ENCODE measurements at places on chromosomes 4 and X.

- no peak for DNase-seq
These were observed 304.5 kb downstream of the CBLL2 start for GRCh38 chrX:22577181-22577580.

DNA sequence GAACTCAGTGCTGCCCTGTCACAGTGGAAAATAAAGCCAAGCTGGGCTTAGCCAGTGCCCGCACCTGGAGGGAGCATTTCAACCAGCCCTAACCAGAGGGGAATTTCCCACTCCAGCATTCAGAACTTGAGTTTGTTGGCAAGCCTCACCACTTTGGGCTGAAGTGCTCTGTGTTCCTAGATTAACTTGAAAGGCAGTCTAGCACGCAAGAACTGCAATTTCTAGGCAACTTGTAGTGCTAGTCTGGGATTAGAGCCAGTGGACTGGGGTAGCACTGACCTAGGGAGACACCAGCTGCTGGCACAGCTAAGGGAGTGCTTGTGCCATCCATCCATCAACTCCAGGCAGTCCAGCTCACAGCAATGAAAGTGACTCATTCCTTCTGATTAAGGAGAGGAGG, 1060.6 kb upstream of the GRID2 start:
- DNase-seq: no peak

DNA sequence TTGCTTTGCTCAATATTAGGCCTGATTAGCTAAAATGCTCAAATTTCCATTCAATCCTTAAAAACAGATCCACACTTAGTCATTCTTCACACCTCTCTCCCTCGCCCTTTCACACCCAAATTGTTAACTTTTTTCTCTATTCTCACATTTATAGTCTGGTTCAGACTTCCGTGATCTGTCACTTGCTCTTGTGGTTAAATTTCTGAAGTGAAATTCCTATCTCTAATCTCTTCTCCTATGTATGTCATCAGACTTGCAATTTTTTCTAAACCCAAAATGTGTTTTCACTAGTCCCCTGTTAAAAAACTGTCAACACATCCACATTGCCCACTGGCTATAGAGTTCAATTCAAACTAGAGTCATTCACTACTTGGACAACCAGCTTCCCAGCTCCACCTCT, 63.2 kb downstream of the SNCA start:
- DNase-seq: no peak

- no peak for DNase-seq
These were observed 37.6 kb downstream of the CTBP1 start for GRCh38 chr4:1211371-1211770.

GRCh38 chr4:136934601-136935000, 597.7 kb downstream of the PCDH18 start:
- no peak for DNase-seq

DNA sequence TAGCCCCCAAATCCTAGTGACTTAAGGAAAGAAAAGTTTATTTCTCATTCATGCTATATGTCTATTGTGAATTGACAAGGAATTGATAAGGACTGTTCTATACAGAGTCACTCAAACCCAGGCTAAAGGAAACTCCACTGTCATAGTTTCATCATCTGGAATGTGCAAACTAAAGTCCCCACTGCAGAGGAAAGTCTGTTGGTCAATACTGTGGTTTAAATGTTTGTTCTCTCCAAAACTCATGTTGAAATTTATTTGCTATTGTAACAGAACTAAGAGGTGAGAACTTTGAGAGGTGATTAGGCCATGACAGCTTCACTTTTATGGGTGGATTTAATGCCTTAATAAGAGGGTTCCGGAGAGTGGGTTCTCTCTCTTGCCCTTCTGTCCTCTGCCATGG, 149.6 kb downstream of the COX18 start:
- no peak for DNase-seq

DNA sequence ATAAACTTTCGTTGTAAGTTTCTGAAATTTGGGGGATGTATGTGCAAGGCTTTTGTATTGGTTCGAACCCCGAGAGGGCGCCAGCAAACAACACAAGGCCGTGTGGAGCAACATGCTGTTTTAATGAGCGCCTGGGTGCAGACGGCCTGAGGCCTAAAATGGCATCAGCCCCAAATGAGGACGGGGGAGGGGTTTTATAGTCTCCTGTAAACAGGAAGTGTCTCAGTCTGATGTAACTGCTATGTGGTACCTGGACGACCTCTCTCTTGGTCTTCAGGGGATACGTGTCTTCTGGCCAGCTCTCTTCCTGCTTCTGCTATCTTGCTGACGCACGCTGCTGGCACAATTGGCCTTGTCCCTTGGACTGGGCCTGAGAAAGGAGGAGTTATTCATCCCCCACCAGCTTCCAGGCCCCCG, 1348.0 kb downstream of the ADGRL3 start:
- DNase-seq: no peak

- DNase-seq: no peak
These were observed 88.1 kb downstream of the NBDY start for GRCh38 chrX:56817179-56817578.

GRCh38 chrX:40009890-40010289, 87.9 kb downstream of the BCOR start:
- DNase-seq: no peak

DNA sequence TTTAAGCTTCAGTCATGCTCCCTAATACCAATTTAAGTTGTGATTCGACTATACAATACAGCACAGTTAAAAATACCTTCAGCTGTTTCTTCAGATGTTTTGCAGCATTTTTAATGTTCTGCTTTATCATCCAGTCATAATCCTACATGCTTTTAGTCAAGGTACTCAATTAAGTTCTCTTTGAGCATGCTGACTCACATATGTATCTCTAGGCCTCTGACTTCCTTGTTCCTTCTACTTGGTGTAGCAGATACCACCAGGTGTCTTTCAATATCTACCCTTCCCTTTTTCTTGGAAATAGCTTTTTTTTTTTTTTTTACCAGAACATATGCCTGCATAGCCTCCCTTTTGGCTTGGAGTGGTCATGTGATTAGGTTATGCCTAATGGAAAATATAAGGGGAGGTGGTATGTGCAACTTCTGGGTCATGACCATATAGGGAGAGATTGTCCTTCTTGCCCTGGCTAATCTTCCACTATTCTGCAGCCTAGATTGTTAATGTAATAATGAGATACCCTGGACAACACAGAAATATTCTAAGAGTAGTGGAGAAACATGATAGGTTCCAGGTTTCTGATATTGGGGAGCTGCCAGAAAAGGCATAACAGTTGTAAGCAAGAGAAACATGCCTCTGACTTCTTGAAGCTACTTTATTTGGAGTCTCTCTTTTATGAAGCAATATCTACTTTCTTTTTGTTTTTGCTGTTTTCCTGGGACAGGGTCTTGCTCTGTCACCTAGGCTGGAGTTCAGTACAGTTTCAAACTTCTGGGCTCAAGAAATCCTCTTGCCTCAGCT, 737.2 kb upstream of the SLIT2 start:
- no peak for DNase-seq

DNA sequence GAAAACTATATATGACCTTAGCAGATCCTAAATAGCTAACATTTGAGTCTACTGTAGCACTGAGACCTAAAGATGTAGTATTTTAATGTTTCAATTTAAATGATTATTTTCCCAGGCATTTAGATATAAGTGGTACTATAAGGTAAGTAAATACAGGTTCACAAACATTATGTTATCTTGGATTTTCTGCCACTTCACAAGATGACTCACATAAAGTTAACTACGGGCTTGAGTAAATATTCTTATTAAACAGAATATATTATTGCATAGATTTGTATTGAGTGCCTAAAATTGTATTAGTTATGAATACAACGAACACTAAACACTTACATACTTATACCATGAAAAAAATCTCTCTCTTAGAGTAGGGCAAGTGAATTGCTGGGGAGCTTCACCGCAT, 34.2 kb upstream of the VCX3B start:
- DNase-seq: no peak

DNA sequence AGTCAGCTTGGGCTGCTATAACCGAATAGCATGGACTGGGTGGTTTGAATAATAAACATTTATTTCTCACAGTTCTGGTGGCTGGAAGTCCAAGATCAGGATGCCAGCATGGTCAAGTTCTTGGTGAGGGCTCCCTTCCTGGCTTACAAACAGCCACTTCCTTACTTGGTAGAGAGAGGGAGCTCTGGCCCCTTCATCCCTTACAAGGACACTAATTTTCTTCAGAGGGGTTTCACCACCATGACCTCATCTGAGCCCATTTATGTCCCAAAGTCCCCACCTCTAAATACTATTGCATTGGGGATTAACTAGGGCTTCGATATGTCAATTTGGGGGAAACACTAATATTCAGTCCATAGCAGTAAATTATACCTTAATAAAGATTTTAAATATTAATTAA, 61.8 kb downstream of the CLNK start:
- no peak for DNase-seq

- DNase-seq: no peak
These were observed 26.8 kb upstream of the STPG2 start for GRCh38 chr4:98170035-98170434.

GRCh38 chrX:13469963-13470684, 99.3 kb upstream of the EGFL6 start:
- no peak for DNase-seq

GRCh38 chr4:22824091-22824490, 131.4 kb downstream of the GBA3 start:
- DNase-seq: no peak

DNA sequence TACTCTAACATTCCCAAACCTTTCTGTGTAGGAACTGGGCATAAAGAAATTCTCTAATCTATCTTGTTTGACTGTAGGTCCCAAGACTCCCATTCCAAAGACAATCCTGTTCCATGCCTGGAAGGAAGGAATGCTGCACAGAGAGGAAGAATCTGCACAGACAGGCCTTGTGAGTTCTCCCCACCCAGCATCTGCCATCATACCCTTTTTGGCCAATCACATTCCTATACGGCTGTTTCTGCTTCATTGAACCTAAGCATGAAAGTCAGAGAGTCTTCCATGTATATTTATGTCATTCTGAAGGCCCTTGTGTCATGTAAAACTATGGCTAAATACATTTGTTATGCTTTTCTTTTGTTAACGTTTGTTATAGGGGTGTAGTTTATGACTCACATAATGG, 667.7 kb upstream of the IGFBP7 start:
- no peak for DNase-seq

DNA sequence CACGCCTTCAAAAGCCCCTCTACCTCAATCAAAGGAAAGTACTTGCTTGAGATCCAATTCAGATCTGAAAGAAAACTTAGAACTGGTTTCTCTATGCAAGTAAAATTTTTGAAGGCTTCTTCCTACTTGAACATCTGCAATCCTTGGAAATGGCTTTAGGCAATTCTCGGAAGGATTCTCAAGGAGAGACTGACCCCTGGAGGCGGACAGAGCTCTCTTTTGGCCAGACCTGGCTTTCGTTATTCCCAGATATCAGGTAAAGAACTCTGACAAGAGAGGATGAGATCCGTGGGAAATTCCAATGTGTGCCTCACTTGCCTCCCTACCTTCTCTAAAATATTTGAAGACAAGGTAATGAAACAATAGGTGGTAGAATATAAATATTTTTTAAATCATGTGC, 670.3 kb upstream of the FAM241A start:
- DNase-seq: no peak

DNA sequence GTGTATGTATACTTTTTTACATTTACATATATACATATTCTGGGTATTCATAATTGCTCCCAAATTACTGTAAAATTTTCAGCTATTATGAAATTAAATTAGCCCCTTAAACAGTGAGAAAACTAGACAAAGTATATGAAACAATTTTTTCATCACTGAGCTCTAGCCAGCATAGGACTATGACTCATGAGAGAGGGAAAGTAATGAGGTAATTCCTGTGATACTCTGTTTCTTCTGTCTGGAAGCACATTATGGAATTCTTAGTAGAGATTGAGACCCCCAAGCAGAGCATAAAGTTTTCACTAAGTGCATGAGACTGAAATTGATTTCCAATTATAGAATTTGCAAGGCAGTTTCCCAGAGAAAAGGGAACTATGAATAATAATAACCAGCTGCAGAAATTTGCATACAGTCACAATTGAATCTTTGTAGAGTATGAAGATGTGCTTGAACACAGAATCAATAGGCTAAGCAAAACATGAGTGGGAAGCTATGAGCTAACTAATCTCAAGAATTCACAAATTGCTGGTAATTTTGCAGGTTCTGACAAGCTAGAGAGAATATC, 779.3 kb downstream of the ARAP2 start:
- DNase-seq: no peak

GRCh38 chr4:85826060-85826678, 351.2 kb downstream of the ARHGAP24 start:
- DNase-seq: no peak

- no peak for DNase-seq
These were observed 438.1 kb downstream of the TLL1 start for GRCh38 chr4:166311169-166311568.

DNA sequence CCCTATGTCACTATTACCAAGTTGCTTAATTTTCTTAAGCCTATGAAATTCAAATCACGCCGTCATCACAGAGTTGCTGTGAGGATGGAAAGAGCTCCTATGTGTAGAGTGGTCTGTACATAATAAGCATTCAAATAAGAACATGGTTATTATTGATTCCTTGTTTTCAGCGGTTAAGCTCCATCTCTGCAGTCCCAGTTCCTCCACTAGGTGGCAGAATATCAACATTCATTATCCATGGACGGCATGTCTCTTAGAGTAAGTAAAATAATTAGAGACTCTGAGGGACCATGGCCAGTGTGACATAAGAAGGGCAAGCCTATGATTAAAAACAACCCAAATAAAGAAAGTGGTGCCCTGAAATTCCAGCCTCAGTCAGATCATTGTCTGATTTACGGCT, 132.5 kb upstream of the NHS start:
- no peak for DNase-seq

DNA sequence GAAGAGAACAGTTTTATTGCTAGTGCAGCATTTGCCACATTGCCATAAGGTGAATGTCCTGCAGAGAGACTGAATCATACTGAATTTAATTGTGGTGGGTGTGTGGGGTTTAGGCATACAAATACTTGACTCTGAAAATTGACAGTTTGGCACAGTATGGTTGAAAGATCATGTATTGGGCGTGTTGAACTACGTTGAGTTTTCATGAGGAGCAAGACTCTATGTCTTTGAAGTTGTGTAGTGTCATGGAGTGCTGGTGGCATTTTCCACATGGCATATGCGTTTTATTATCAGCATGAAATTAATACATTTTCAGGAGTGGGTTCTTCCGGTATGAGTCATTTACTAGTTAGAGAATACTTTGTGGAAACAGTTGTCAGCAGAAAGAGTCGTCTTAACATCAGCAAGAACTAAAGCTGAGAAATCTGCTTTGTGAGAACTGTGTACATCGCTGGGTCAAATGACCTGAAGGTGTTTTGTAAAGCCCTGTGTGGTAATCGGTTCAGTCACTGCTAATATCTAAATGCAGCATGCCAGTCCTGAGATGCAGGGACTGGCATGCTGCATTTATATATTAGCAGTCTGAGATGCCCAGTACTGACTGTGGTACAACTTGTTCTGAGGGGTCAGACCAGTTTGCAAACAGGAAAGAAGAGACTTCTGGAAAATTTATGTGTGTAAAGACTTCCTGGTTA, 50.3 kb downstream of the ARHGAP10 start:
- DNase-seq: no peak

GRCh38 chr4:54495641-54496040, 162.1 kb upstream of the KIT start:
- DNase-seq: no peak

GRCh38 chr4:89657931-89658700, 178.8 kb downstream of the SNCA start:
- no peak for DNase-seq

GRCh38 chr4:88211473-88212252, 53.2 kb upstream of the ABCG2 start:
- DNase-seq: no peak
